ENCODE measurements at places on chromosomes 2 and 18. TPM values are rescaled to one million over a fixed set of nuclear protein-coding genes. Genes with fewer than 3 reads are reported as not detected.

DNA sequence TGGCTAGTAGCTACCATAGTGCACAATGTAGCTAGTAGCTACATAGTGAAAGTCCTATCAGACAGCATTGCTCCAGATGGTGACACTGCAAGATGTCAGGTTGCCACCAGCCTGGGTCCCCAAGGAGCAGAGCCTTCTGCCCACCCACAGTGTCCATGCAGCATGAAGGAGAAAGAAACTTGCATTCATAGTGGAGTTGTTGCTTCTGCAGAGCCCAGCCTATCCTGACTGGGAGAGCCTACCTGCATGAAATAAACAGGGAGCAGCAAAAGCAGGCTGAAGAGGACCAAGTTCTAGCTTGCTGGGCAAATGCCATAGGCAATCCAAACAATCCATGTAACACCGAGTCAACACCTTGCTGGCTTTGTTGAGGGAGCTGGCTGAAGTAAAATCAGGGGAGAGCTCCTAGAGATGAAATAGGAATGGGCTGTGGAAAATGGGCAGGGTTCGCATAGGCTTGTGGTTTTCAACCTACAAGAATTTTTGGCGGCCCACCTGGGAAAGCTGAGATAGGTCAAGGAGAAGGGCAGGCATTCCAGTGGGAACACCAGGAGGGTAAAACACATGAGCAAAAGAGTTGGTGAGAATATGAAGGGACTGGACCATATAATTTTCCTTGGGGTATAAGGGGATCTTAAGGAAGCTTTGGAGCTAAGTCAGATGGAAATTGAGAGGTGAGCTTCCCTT, 195.8 kb downstream of the CYP26B1 start:
- peaks cover 6% of the 10 kb centered on the region for H3K4me1 ChIP-seq
- no peak overlapping the region for H3K4me3 ChIP-seq
- H3K36me3 ChIP-seq = no peaks in the 10 kb centered on the region
- H3K27ac ChIP-seq = no peak overlapping the region
- DNase-seq = peak; percentile 9

DNA sequence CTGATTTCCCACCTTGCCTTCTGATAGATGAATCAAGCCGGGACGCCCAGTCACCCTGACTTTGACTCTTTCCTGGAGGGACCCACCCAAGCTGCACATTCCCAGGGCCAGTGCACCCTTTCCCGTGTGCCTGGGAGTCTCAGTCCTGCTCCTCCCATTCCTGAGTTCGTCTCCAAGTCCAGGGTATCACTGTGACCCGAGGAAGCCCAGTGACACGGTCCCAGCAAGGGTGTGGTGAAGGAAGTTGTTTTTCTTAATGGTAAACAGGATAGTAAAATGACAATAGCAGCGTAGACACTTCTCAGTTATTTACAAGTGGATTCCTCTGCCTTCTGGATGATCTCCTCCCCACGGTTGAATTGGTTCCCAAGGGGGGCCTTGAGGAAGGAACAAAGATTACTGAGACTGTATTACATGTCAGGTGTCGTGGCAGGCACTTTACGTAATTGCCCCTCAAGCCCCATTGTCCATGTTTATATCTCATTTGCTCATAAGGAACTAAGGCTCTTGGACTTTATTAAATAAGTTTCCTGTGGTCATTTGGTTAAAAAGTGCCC, 123.3 kb downstream of the PRKCE start:
- no peak overlapping the region for H3K4me3 ChIP-seq
- H3K36me3 ChIP-seq = no peaks in the 10 kb centered on the region
- no peak overlapping the region for H3K27ac ChIP-seq
- no peaks in the 10 kb centered on the region for H3K27me3 ChIP-seq
- no peak for DNase-seq
- H3K4me1 ChIP-seq = peaks cover 6% of the 10 kb centered on the region

GRCh38 chr2:118333664-118334063, 245.4 kb downstream of the INSIG2 start:
- H3K4me1 ChIP-seq = no peaks in the 10 kb centered on the region
- DNase-seq = no peak
- no peak overlapping the region for H3K4me3 ChIP-seq

DNA sequence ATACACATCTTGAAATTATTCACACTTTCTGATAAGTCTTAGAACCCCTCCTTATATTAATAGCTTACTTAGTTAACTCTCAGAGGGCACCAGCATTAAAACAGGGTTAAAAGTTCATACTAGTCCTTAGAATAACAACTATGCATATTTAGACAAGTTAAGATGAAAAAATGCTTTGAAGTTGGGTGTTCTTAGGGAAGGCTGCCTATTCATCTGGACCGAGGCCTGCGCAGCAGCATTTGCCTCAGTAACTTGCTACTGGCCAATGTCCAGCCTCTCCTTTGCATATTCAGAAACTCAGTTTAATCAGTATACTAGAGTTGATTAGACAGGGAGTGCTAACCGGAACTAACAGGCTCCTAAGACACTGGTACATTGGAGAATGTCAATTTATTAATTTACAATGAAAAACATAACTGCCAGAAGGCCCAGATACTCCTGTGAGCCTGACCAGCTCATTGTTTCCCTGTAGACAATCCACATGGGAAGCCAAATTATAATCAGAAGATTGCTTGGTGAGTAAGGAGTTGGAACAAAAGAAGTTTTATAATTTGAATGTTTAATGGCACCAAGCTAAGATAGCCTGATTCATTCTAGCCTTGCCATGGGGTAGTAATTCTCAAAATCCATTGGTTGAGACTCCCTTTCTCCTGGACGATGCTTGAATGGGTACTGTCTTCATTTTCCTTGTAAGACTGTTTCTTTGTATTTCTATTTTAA, 48.9 kb downstream of the DYNC1I2 start:
- DNase-seq = no peak
- peaks cover 3% of the 10 kb centered on the region for H3K4me1 ChIP-seq
- no peaks in the 10 kb centered on the region for H3K27me3 ChIP-seq
- H3K4me3 ChIP-seq = no peak overlapping the region
- H3K36me3 ChIP-seq = peaks cover 2% of the 10 kb centered on the region

DNA sequence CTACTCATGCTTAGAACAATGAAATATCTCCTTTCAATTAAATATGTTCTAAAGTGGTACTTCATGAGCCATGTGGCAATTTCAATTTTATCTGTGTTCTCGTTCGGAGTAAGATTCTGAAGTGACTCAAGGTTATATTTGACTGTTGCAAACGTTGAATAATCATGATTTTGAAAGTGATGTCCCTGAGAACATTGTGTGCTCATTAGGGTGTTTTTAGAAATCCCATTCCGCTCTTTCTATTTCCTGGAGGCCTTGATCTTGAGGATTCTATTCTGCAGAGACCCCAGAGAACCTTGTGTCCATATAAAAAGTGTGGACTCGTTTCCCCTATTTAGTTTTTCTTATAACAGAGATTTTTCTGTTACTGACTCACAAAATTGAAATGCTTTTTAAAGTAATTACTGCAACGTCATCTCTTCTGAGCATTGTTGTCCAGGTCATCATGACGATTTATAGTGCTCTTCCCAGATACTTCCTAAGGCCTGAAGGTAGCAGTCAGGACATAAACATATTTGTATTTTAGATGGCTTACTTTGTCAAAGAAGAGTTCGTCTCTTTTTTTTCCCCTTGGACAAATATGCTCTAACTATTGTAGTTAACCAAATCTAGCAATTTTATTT, 27.2 kb downstream of the IL1R2 start:
- DNase-seq = no peak
- H3K4me3 ChIP-seq = no peak overlapping the region
- no peaks in the 10 kb centered on the region for H3K36me3 ChIP-seq
- no peak overlapping the region for H3K27ac ChIP-seq
- H3K4me1 ChIP-seq = peaks cover 6% of the 10 kb centered on the region
- no peaks in the 10 kb centered on the region for H3K27me3 ChIP-seq

DNA sequence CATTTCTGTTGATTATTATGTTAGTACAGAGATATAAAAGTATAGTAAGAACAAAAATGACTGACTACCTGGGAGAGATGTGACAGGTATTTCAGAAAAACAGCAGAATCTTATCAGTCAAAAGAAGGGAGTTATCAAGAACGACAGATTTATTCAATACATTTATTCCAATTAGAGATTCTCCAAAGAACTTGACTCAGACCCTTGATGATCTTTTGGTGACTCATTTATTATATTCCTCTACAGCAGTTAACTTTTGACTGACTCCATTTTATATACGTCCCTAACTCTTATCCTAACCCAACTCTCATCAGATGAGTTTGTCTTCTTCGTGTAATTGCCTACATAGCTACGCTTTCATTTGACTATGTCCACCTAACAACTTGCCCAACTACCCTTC, 91.1 kb downstream of the C2orf74 start:
- H3K27me3 ChIP-seq = no peaks in the 10 kb centered on the region
- no peak for DNase-seq
- no peak overlapping the region for H3K4me3 ChIP-seq
- H3K36me3 ChIP-seq = peaks cover 50% of the 10 kb centered on the region
- H3K27ac ChIP-seq = no peak overlapping the region
- no peaks in the 10 kb centered on the region for H3K4me1 ChIP-seq

DNA sequence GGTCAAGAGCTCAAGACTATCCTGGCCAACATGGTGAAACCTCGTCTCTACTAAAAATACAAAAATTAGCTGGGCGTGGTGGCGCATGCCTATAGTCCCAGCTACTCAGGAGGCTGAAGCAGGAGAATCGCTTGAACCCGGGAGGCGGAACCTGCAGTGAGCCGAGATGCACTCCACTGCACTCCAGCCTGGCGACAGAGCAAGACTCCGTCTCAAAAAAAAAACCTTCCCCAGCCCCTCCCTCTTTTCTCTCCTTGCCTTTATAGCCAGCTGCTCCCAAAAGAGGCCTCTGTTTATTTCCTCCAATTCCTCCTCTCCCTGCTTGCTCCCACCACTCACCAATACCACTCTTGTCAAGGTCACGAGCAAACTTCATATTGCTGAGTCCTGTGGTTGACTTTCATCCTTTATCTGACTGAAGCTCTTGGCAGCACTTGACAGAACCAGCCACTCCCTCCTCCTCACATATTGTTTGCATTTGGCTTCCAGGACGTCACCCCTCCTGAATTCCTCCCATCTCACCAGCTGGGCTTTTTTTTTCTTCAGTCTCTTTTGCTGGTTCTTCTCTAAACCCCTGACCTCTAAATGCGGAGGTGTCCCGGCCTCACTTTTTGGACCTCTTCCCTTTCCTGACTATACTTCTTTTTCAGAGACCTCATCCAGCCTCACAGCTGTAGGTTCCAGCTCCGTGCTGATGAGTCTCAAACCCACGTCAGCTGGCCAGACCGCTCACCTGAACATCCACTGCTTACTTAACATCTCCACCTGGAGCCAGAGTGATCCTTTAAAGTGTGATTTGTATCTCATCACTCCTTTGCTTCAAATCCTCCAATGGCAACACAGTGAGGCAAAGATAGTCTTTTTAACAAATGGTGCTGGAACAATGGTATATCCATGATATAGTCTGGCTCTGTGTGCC, 84.6 kb upstream of the CAB39 start:
- H3K36me3 ChIP-seq = no peaks in the 10 kb centered on the region
- H3K4me3 ChIP-seq = no peak overlapping the region
- DNase-seq = no peak
- no peaks in the 10 kb centered on the region for H3K27me3 ChIP-seq

PLCD4 gene
- 0.51 TPM for polyA plus RNA-seq

KATNAL2 gene
- 1.9 TPM for polyA plus RNA-seq

UGT1A5 gene
- 0.14 TPM for polyA plus RNA-seq

FZD7 gene
- polyA plus RNA-seq = 0.53 TPM
